ENCODE measurements at places on chromosomes 5 and 9. TPM values are rescaled to one million over a fixed set of nuclear protein-coding genes. Genes with fewer than 3 reads are reported as not detected.

GRCh38 chr5:107384256-107384655 lies 286.5 kb downstream of the EFNA5 start:
- H3K36me3 ChIP-seq: no peaks in the 10 kb centered on the region
- DNase-seq: no peak
- H3K27me3 ChIP-seq: no peaks in the 10 kb centered on the region
- peaks cover 10% of the 10 kb centered on the region for H3K4me1 ChIP-seq
- no peak overlapping the region for H3K27ac ChIP-seq

DNA sequence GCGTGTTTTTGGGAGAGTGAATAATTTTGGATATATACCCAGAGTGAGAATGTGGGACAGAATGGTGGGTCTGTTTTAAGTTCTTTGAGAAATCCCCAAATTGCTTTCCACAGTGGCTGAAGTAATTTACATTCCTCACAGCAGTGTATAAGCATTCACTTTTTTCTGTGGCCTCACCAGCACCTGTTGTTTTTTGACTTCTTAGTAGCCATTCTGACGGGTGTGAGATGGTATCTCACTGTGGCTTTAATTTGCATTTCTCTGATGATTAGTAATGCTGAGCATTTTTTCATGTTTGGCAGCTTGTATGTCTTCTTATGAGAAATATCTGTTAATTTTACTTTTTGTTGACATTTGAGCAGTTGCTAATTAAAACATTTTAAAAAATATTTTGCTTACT lies 9.4 kb upstream of the SPATA31D1 start:
- no peaks in the 10 kb centered on the region for H3K36me3 ChIP-seq
- no peak overlapping the region for H3K27ac ChIP-seq
- no peaks in the 10 kb centered on the region for H3K27me3 ChIP-seq
- no peaks in the 10 kb centered on the region for H3K4me1 ChIP-seq
- no peak overlapping the region for H3K4me3 ChIP-seq
- DNase-seq: no peak

- H3K27me3 ChIP-seq: no peaks in the 10 kb centered on the region
- no peak overlapping the region for H3K4me3 ChIP-seq
- H3K36me3 ChIP-seq: no peaks in the 10 kb centered on the region
- no peak for DNase-seq
- peaks cover 3% of the 10 kb centered on the region for H3K4me1 ChIP-seq
Measured at GRCh38 chr9:121943463-121943862, 149.6 kb downstream of the TTLL11 start.

- H3K27me3 ChIP-seq: no peaks in the 10 kb centered on the region
- no peak overlapping the region for H3K4me3 ChIP-seq
- H3K36me3 ChIP-seq: peaks cover 1% of the 10 kb centered on the region
Measured at GRCh38 chr9:93475856-93476255, 22.5 kb upstream of the FAM120AOS start.

- no peaks in the 10 kb centered on the region for H3K36me3 ChIP-seq
- peak overlapping the region; percentile 79 for H3K27ac ChIP-seq
- no peak overlapping the region for H3K4me3 ChIP-seq
- H3K4me1 ChIP-seq: peaks cover 28% of the 10 kb centered on the region
Measured at GRCh38 chr9:37936965-37937364, 33.0 kb upstream of the SLC25A51 start.

GRCh38 chr9:16709924-16710323 lies 160.5 kb downstream of the BNC2 start:
- no peaks in the 10 kb centered on the region for H3K36me3 ChIP-seq
- no peaks in the 10 kb centered on the region for H3K27me3 ChIP-seq
- peaks cover 21% of the 10 kb centered on the region for H3K4me1 ChIP-seq

DNA sequence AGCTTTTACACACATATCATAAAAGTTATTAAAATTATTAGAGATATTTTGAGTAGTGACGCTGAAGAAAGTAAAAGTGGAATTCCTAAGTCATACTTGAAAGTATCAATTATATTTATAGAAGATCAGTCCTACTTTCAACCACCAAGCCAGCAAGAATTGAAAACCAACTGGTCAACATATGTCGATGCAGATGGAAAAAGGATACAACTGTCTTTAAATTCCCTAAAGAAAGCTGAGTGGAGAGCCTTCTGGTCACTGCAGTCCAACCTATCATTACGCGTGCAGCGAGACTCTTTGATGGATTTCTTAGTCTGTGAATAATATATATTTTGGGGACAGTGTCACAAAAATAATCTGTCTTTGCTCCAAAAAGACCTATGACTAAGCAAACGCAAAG lies 15.3 kb downstream of the MEF2C start:
- no peaks in the 10 kb centered on the region for H3K36me3 ChIP-seq
- H3K4me1 ChIP-seq: no peaks in the 10 kb centered on the region
- no peak overlapping the region for H3K27ac ChIP-seq
- H3K4me3 ChIP-seq: no peak overlapping the region

- peaks cover 3% of the 10 kb centered on the region for H3K27me3 ChIP-seq
- peaks cover 10% of the 10 kb centered on the region for H3K4me1 ChIP-seq
- H3K27ac ChIP-seq: no peak overlapping the region
- H3K36me3 ChIP-seq: no peaks in the 10 kb centered on the region
- H3K4me3 ChIP-seq: no peak overlapping the region
- no peak for DNase-seq
Measured at GRCh38 chr9:127390248-127390545, 6.8 kb upstream of the SLC2A8 start.

BSPRY gene
- not detected for total RNA-seq

GRCh38 chr5:5332287-5332686 lies 90.2 kb upstream of the ICE1 start:
- no peak overlapping the region for H3K4me3 ChIP-seq
- no peaks in the 10 kb centered on the region for H3K4me1 ChIP-seq
- no peak for DNase-seq
- H3K36me3 ChIP-seq: no peaks in the 10 kb centered on the region
- no peak overlapping the region for H3K27ac ChIP-seq

GRCh38 chr9:78598120-78598519 lies 301.2 kb downstream of the PSAT1 start:
- no peak overlapping the region for H3K27ac ChIP-seq
- no peaks in the 10 kb centered on the region for H3K4me1 ChIP-seq
- no peak overlapping the region for H3K4me3 ChIP-seq
- no peaks in the 10 kb centered on the region for H3K36me3 ChIP-seq

DNA sequence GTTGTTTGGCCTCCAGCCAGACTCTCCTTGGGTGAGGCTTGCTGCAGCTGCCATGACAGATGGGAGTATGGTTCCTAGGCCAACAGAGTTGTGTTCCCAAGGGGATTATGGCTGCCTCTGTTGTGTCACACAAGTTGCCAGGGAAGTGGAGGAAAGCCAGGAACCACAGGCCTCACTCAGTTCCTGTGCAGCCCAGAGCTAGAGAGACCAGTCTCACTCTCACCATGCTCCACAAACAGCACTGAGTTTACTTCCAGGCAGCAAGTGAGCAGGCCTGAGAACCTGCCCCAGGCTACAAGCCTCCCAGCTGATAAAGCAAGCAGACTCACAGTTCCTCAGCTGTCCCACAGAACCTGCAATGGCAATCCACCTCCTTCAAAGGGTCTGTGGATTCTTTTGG lies 273.6 kb upstream of the TAS2R1 start:
- H3K4me3 ChIP-seq: no peak overlapping the region
- H3K36me3 ChIP-seq: no peaks in the 10 kb centered on the region
- peak; percentile 30 for DNase-seq
- no peaks in the 10 kb centered on the region for H3K4me1 ChIP-seq
- H3K27ac ChIP-seq: no peak overlapping the region

- DNase-seq: no peak
- no peaks in the 10 kb centered on the region for H3K4me1 ChIP-seq
- no peak overlapping the region for H3K4me3 ChIP-seq
Measured at GRCh38 chr5:13276156-13276555, 668.3 kb downstream of the DNAH5 start.

MEIKIN gene
- not detected for total RNA-seq

OLFM1 gene
- 2.0 TPM for total RNA-seq

- H3K27me3 ChIP-seq: no peaks in the 10 kb centered on the region
- peaks cover 10% of the 10 kb centered on the region for H3K4me1 ChIP-seq
- H3K4me3 ChIP-seq: no peak overlapping the region
Measured at GRCh38 chr5:73318308-73318719, 130.3 kb downstream of the FOXD1 start.

ZFP37 gene
- 5.1 TPM for total RNA-seq

CMYA5 gene
- total RNA-seq: 4.1 TPM

DNA sequence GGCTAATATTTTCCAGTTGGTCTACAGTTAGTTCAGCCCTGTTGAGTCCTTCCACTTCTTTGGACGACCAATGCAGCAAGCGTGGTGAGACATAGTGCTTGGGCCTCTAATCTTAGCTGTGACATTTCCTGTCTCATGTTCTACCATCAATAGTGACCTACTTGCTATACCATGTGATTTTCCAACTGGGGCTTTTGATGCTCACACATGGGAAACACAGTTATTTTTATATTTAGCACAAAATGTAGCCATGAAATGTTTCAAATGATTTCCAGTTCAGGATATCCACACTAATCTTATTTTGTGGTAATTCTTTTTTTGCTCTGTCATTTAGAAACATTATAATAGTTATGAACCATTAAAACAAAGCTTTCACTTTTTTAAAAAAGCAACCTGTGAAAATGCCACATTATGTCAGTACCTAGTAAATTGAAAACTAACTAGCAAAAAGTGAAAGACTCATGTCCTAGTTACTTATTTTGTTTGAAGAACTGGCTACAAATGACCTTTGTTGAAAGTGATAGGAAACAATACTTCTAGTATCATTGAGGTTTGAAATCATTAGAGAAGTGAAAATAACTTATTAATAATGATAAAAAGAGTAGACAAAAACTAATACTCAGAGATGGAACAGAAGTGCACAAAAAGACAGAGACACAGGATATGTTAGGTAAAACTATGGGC lies 18.3 kb downstream of the MARCHF3 start:
- peaks cover 9% of the 10 kb centered on the region for H3K4me1 ChIP-seq
- H3K27ac ChIP-seq: no peak overlapping the region
- no peaks in the 10 kb centered on the region for H3K27me3 ChIP-seq
- no peaks in the 10 kb centered on the region for H3K36me3 ChIP-seq

DNA sequence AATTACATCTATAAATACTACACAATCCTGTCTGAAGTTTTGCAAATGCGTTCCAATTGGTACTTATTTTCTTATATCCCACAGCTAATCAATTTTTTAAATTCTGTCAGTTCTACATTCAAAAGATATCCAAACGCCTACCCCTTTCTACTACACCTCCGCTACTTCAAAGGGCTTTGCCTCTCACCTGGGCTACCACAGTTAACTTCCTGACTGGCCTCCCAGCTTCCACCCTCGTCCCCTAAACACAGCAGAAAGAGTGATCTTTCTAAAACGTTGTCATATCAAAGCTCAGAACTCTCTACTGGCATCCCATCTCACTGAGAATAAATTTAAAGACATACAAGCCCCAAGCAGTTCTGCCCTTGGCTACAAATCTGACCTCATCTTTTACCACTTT lies 32.3 kb upstream of the NIPBL start:
- no peak for DNase-seq
- no peak overlapping the region for H3K27ac ChIP-seq
- H3K27me3 ChIP-seq: no peaks in the 10 kb centered on the region
- H3K4me3 ChIP-seq: no peak overlapping the region

DNA sequence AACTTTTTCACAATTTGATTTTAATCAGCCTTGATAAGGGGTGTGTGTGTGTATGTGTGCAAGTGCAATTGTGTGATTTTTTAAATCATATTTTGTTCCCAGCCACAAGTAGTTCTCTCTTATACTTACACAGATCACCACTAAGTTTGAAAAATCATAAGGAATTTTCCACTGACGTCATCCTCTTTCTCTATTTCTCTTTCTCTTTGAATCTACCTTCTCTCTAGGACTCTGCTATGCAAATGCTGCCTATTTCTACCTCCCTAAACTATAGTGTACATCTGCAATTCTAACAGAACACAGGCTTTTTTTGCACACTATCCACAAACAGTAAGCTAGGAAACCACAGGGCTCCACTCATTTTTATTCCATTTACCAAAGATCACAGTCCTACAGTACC lies 254.6 kb upstream of the CYLC2 start:
- H3K4me3 ChIP-seq: no peak overlapping the region
- no peak overlapping the region for H3K27ac ChIP-seq
- no peaks in the 10 kb centered on the region for H3K27me3 ChIP-seq
- DNase-seq: no peak
- H3K4me1 ChIP-seq: no peaks in the 10 kb centered on the region

GRCh38 chr9:126483468-126484073 lies 130.2 kb upstream of the LMX1B start:
- DNase-seq: no peak
- H3K27ac ChIP-seq: no peak overlapping the region
- H3K36me3 ChIP-seq: no peaks in the 10 kb centered on the region
- no peaks in the 10 kb centered on the region for H3K4me1 ChIP-seq

GRCh38 chr5:146890066-146890465 lies 11.5 kb upstream of the PPP2R2B start:
- H3K27ac ChIP-seq: no peak overlapping the region
- H3K4me1 ChIP-seq: no peaks in the 10 kb centered on the region
- no peak overlapping the region for H3K4me3 ChIP-seq
- H3K36me3 ChIP-seq: no peaks in the 10 kb centered on the region
- no peak for DNase-seq
- no peaks in the 10 kb centered on the region for H3K27me3 ChIP-seq

DNA sequence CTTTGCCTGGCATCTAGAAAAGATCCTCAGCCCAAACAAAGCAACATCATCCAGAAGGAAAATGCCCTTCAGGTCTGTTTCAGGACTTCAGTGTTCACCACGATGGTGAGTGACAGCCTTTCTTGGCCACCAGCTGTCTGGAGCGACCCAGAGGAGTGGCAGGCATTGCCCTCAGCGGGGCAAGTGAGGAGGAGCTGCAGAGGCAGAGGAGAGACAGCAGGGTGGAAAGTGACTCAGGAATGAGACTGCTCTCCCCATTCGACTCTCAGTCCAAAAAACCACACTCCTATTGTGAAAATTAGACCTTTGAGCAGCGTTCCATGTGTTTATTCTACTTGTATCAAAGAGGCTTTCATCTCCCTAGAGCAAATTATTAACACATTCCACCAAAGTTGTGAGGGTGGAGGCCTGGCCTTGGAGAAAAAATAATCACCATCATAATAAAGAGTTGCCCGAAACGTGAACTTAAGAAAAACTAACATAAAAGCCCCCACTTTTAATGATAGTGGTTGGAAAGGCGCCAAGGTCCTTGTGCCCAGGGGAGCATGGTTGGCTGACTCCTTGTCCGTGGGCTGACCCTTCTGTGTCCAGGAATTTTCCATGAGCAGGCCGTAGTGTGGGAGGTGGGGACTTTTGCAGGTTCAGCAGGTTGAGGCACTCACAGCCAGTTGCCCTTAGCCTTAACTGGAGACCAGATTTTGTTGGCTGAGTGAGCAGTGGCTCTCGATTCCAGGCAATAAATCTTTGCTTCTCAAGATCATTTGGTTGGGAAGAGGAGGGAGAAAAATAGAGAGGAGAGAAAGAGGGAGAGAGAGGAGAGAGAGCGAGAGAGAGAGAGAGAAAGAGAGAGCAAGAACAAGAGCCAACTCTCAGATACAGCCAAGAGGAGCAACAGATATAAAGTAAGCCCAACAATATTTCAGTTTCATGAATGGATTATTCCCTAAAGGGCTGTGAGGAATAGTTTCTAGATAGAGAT lies 125.9 kb upstream of the ANKRD55 start:
- no peak overlapping the region for H3K4me3 ChIP-seq
- no peak overlapping the region for H3K27ac ChIP-seq
- no peaks in the 10 kb centered on the region for H3K27me3 ChIP-seq
